NCI-H69 (cell line): ENCODE measurements at places on chromosomes 16 and 17.

DNA sequence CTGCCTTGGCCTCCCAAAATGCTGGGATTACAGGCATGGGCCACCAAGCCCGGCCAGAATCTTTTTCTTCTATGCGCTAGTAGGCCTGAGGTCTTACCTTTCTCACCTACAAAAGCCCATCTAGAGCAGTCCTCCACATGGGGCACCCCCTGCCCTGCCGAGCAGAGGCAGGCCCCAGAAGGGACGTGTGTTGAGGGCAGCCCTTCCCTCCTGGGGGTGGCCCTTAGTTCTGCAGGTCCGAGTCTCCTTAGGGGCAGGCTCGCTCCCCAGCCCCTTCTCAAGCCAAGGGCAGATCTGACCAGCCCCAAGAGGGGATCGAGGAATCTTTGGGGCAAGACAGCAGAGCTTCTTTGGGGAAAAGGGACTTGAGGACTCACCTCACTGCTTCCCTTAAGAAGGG, 17.9 kb upstream of the ALDH3A1 start:
- DNase-seq: no peak

DNA sequence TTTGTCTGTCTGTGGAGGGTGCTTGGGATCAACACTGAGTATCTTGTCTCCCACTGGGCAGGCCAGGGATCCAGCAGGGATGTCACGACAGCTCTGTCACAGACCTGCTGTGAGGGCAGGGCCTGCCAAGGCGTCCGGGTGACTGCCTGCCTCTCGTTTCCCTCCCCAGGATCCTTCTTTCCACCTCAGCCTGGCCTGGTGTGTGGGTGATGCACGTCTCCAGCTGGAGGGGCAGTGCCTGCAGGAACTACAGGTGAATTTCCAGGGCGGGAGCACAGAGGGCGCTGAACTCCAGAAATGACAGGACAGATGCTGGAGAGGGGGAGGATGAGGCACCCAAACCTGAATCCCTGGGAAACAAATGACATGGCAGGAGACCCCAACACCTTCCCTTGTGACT, 6.8 kb upstream of the MMP15 start:
- DNase-seq: no peak

DNA sequence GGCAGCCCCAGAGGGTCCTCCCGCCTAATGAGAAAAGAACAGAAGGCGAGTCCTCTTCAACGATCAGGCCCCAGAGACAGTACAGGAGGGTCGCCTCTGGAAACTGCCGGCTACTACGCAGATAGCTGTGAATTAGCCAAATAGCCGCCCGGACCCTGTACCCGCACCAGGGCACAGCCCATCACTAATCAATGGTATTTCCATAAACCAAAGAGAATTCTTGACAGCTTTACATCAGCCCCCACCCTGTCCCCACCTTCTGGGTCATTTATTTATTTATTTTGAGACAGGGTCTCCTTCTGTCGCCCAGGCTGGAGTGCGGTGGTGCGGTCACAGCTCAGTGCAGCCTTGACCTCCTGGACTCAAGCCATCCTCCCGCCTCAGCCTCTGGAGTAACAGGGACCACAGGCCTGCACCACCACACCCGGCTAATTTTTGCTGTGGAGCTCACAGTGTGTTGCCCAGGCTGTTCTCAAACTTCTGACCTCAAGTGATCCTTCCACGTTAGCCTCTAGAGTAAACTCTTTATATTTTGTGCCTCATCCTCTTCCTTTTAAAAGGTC, 805 bp upstream of the CLCN7 start:
- no peak for DNase-seq

DNA sequence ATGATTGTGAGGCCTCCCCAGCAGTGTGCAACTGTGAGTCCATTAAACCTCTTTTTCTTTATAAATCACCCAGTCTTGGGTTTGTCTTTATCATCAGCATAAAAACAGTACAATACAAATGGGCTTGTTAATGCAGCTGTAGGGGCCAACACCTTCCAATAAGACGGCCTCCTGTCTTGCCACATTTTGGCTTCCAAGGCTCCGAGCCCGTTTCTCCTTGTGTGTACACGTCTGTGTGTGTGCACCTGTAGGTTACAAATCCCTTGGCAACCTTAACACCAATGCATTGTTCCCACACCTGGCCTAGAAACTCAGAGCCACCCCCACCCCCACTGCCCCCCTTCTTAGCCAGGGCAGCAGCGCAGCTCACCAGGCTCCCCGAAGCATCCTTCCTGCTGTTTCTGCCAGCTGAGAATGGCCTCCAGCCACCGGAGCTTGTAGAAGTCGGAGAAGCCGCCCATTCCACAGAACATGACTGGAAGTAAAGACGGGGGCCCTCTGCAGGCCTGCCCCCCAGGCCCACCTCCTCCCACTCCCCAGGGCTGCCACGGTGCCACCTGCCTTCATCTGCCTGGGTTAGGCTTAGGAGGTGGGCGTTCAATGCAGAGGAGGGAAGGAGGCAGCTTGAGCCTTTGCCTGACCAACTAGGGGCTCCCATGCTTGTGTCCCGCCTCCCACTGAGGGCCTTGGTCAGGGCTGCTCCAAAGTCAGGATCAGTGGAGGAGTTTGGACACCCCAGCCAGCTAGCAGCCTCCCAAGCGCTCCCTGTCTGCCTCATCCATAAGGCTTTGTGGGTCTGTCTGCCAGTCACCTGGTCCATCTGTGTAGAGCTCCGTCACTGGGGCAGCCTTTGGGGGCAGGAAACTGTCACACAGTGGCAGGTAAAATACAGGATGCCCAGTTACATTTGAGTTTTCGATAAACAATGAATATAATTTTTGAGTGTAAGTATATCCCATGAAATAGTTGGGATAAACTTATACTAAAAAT, 10.6 kb downstream of the C16orf89 start:
- peak; percentile 30 for DNase-seq

DNA sequence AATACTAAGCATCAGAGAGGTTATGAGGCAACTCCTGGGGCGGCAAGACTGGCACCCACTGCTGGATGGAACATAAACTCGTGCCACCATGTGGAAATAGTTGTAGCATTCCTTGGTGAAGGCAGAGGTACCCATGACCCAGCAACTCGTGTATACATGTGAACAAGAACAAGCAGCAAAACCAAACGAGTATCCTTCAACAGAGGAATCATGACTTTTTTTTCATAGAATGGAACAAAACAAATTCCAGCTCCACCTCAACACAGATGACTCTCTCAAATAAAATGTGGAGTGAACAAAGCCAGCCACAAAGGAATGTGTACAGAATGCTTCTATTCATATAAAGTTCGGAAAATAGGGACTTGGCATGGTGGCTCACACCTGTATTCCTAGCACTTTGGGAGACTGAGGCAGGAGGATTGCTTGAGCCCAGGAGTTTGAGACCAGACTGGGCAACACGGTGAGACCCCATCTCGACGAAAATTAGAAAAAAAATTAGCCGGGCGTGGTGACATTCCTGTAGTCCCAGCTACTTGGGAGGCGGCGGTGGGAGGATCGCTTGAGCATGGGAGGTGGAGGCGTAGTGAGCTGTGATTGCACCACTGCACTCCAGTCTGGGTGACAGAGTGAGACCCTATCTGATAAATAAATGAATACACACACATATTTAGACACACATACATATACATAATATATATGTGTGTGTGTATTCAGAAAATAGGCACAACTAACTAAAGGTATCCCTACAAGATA, 35.3 kb downstream of the B9D1 start:
- DNase-seq: no peak

GRCh38 chr17:17837380-17837821, 615 bp upstream of the SREBF1 start:
- peak; percentile 33 for DNase-seq

- DNase-seq: peak; percentile 75
These were observed 527 bp downstream of the TRAF4 start for GRCh38 chr17:28744104-28744971.

DNA sequence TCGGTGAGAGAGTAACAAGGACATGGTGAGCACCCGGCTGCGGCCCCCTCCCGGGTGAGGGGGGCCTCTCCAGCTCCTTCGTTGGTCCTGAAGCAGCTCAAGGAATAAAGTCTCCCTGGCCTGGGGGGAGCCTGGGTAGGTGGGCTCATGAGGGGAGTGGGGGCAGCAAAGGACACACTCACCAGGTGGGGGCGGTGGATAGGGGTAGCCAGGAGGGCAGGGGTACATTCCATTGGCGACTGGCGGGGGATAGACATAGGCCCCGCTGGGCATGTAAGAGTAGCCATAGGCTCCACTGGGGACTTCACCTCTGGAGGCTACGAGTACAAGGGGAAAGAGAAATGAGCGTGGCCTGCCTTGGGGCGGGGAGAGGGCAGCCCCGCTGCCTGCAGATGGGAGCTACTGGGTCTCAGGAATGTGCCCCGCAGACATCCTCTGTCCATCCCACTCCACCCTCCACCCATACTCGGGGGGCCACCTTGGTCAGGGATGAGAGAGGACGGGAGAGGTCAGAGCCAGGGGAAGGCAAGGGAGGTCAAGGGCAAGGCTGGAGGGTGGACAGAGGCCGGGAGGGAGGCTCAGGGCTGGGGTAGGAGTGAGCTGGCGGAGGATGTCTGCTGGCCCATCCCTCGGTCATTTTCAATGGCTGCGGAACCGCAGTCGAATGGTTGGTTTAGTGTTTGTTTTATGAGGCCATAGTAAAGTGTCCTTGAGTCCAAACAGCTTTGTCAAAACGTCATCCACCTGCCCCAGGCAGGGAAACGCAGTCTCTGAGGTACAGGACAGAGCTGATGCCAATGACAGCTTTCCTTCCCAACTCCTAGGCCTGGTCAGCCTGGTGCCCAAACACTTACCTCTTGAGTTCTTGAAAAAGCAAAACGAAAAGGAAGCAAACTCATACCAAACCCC, 3.7 kb upstream of the UNC13D start:
- no peak for DNase-seq

DNA sequence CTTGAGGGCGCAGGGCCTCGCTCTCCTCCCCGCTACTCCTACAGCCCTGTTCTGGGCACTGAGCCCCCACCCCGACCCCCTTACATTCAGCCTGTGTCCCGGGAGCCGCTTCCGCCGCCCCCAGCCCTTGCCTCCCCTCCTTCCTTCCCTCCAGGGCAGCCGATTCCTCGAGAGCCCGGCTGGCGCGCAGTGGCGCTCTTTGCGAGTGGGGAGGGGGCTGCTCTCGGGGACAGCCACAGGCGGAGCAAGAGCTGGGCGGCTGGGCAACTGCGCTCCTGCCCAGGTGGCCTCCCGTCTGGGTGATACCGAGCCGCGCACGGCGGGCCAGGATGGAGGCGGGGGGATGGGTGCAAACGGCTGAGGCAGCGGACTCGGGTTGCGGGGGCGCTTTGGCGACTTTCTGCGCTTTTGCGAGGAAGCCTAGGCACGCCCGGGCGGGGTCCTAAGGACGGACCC, 1.2 kb downstream of the MMP15 start:
- DNase-seq: peak; percentile 41

DNA sequence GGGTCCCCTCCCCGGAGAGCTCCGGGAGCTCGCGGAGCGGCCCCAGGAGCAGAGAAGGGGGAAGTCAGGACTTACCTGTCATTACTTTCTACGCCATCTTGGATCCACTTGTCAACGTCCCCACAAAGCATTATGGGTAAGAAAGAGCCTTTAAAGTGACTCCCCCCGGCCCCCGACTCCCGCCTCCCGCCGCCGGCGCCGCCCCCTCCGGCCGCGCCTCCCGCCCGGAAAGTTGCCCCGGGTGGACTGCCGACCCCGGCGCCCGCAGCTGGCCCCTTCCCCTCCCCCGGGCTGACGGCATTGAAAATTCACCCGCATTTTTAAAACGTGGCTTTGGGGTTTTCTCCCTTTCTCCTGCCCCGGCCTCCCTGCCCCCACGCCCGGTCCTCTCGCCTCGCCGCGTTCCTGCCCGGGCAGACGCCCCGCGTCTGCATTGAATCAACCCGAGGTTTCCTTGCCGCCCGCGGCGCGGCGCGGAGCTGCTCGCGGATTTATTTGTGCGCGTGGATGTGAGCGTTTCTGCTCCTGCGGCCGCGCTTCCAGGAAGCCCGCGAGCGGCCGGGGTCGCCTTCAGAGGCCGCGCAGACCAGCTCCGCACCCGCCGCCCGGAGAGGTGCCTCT, at the start of gene HELZ:
HELZ (minus strand) TSS at position 124 of the 621 bp plus-strand sequence. CDS start 26,392 bp downstream, outside the sequence.
- peak; percentile 94 for DNase-seq

DNA sequence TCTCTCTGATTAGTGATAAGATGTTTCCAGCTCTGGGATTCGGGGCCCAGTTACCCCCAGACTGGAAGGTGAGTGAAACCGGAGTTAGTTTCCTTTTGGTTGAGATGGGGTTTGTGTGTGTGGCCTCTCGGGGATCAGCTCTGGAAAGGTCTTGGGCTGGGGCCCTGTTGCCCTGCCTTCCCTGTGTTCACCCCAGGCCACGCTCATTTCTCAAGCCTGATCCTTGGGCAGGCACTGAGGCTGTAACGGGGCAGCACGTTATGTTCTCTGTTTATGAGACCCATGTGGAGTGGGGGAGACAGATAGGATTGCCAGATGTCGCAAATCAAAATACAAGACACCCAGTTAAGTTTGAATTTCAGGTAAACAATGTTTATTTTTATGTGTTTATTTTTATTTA, 35.5 kb downstream of the CPNE2 start:
- DNase-seq: no peak

- no peak for DNase-seq
These were observed 96.3 kb upstream of the ZNF469 start for GRCh38 chr16:88286301-88286923.

- DNase-seq: no peak
These were observed 17.1 kb upstream of the ALOX15B start for GRCh38 chr17:8021565-8022359.

- no peak for DNase-seq
These were observed 49.9 kb upstream of the CPNE2 start for GRCh38 chr16:57042157-57043111.

GRCh38 chr17:17767154-17767869, 69.5 kb downstream of the SREBF1 start:
- DNase-seq: no peak

DNA sequence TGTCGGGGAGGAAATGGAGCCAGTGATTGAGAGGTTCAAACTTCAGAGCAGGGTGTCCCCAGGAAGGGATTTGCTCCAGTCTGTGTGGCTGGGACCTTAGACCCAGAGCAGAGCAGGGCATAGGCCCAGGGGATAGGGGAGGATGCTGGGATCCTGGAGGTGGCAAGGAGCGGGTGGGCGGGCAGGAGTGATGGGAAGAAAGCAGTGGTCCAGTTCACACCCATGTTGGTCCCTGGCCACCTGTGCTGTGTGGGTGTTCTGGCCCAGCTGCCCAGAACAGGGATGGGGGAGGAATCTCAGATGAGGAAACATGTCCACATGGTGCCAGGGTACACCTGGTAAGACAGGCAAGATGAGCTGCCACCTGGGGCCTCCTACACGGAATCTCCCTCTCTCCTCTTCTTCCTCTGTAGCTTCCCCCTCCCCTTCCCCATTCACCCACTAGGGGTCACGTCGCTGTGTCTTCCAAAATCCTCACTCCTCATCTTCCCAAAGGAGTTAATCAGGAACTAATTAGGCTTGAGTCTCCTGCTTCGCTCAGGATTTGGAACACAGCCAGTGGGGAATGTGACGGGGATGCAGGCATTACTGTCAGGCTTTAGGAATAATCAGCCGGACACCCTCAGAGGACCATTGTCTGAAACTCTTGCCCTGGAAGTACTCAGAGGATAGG, 2.3 kb downstream of the BEAN1 start:
- peak; percentile 61 for DNase-seq

GRCh38 chr16:1286513-1287094, 22.8 kb upstream of the UBE2I start:
- no peak for DNase-seq
